HEK293T (cell line): ENCODE measurements at places on chromosomes 7 and 10.
A peak's percentile ranks its signal among the peaks of the same experiment; 100 is the strongest.

DNA sequence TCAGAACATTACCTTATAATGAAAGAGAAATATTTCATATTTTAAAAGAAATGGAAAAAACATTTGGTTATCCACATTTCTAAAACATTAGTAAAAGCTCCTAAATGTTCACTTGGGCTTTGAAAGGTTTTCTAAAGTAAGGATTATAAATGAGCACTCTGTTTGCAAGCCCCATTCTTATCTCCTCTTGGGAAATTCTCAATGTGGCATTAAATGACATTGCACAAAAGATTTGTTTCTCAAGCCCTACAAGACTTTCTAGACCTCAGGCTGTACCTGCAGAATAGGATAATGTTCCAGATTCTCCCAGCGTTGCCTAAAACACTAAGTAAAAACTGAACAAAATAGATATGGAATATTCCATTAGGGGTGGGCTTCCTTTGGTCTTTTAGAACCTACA, 658.0 kb upstream of the FOXK1 start:
- no peak for DNase-seq

DNA sequence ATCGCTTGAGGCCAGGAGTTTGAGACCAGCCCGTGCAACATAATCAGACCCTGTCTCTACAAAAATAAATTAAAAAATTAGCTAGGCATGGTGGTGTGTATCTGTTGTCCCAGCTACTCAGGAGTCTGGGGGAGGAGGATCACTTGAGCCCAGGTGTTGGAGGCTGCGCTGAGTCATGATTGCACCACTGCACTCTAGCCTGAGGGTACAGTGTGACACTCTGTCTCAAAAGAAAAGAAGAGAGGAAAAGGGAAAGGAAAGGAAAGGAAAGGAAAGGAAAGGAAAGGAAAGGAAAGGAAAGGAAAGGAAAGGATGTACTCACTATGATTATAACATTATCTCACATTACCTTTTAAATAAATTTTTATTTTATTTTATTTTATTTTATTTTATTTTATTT, 56.5 kb upstream of the MPP7 start:
- no peak for DNase-seq

- peak; percentile 8 for DNase-seq
These were observed 2.1 kb downstream of the KIF5B start for GRCh38 chr10:32054094-32054493.

DNA sequence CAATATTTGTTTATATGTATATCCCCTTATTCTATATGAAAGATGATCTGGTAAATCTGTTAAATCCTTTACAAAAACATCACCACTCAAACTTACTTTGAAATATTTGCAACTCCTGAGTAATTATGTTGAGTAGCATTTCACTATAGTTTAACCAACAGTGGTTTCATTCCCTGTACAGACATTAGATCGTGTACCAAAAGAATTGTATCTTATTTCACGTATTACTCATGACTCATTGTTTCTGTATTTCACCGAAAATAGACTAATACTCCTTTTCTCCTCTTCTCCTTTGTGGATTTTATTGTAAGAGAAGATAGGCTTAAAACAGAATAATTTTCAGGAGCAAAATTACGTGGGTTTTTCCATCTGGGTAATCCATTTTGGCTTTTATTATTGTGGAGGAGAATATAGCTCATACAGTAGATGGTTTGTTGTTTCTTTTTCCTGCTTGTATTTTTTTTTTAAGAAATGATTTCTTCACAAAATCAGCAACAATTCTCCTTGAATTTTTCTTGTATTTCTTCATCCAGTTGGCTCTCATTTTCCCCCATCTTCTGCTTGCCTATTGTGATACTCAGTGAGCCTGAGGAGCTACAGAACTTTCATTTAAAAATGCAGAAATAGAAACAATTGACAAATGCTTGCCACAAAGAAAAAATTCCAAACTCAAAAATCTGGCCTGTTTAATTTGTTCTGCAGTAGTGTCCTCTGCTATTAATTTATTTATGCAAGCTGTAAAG, 90.6 kb upstream of the OIT3 start:
- DNase-seq, result no peak

GRCh38 chr7:91140982-91141381, 123.3 kb upstream of the FZD1 start:
- DNase-seq, result no peak

DNA sequence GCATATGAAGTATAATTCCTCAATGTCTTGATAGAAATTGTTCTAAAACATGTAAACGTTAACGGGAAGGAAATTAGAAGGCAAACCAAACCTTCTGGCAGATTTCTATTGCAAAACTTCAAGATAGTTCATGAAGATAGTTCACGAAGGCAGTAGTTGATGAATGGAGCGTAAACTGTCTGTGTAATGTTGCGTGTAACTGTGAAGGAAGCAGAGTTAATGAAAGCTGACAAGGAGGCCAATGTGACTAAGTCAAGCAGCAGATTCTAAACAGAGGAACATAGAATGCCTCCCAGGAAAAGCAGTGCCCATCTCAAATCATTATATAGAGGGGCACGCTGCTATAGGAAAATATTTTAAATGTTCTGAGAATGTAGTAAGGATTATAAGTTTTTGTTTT, 659.7 kb upstream of the IGFBP3 start:
- DNase-seq, result no peak

GRCh38 chr10:96448021-96448457, 65.7 kb downstream of the TLL2 start:
- DNase-seq, result no peak

DNA sequence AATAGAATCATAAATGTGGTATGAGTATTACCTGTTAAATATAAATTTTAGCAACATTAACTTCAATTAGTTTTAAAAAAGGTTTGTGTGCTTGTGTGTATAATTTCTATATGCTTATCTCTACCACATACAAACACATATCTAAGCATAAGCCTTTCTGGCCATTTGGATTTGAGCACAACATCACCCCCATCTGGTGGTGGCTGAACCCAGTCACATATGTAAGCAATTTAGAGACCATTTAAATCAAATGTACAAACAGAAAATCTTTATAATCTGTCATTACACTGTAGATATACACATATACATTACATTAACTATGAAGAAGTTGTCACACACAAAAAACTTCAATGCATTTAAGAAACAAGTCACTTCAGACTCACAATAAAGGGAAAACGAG, 31.7 kb downstream of the GPR22 start:
- DNase-seq, result peak; percentile 17

DNA sequence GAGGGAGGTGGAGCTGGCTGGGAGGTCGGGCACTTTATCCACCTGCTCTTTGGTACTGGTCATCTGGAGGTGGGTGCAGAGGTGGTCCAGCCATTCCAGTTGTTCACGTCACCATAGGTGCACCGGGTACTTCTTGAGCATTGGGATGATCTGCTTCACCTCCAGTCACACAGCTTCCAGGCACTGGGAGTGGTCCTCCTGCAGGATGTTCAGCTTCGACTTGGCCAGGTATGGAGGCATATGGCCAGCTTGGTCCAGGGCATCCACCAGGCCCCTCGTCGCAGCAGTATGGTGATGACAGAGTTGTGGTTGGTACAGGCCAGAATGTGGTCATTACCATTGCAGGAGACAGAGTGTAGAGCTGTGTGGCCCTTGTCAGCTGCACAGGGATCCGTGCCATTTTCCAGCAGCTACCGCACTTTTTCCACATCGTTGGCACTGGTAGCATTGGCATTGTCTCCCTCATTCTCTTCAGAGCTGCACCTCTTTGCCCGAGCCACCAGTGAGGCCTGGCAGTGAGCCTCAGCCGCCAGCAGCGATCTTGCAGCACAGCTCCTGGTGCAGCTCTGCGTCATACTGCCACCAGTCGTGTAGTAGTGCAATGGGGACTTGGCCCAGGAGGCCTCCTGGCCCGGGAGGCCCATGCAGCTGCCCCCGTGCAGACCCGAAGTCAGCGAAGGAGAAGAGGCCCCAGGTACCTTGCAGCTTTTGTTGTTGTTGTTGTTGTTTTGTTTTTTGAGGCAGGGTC, 150.9 kb downstream of the ZNF22 start:
- no peak for DNase-seq

DNA sequence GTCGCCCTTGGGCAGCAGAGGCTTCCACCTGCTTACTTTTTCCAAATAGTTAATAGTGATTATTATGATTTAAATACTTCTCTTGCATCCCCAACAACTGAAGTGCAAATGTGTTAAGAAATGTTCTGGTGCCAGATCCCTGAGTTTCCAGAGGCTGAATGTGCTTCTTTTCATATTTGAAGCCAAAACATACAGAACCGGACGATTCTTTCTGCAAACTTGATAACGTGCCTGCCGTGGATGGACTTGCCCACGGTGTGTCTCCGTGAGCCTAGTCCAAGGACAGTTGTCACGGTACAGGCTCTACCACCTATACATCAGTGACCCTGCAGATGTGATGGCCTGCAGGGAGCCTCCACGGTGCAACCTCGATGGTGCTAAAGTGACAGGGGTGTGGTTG, 198.6 kb upstream of the LYZL2 start:
- no peak for DNase-seq

DNA sequence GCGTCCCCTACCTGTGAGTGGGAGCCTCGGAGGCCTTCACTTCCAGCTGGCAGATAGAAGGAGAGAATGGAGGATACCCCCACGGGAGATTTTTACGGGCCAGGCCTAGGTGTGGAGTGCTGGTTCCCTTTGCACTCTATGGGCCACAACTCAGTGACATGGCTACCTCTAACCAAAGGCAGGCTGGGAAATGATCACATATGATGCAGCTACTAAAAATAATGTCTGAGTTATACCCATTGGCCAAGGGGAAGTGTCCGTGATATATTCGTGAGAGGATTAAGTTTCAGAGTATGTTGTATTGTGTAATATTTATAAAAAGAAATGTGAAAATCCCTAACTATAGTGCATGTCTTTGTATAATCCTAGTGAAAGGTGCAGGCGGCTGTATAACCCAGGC, 13.5 kb upstream of the HIPK2 start:
- DNase-seq, result no peak

GRCh38 chr10:72370201-72370722, 15.5 kb upstream of the DNAJB12 start:
- no peak for DNase-seq
